ENCODE measurements at places on chromosomes 11 and 22.
A peak's percentile ranks its signal among the peaks of the same experiment; 100 is the strongest.

DNA sequence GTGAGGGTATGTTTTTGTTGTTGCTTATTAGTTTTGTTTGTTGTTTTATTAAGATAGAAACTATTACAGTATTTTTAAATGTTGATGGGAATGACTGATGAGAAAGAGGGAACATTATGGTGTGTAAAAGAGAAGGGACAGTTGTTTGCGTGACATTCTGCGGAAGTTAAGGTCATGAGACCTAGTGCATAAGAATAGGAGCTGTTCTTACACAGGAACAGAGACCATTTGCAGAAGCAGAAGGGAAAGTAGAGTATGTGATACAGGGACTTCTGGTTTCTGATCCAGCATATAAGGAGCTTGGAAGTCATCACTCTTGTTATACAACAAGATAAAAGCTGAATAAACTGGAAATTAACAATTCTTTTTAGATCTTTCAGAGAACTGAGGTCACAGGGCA lies 299.2 kb upstream of the API5 start:
- no peak for DNase-seq

DNA sequence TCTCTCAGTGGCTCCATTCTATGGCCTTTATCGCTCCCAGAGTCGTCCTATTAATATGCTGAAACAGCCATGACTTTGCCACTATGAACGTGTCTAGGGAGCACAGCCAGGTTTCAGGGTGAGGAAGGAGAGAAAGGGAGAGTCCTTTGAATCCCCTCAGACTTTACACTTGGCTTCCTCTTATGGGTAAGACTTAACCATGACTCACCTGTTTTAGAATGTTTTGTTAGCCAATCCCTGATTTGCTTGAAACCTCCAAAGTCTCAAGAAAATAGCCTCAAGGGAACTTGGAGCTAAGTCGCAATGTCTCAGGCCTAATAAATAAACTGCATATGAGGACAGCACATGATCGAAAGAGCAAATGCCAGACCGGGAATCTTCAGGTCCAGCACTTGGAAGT lies 131.2 kb upstream of the RCN1 start:
- no peak for DNase-seq

DNA sequence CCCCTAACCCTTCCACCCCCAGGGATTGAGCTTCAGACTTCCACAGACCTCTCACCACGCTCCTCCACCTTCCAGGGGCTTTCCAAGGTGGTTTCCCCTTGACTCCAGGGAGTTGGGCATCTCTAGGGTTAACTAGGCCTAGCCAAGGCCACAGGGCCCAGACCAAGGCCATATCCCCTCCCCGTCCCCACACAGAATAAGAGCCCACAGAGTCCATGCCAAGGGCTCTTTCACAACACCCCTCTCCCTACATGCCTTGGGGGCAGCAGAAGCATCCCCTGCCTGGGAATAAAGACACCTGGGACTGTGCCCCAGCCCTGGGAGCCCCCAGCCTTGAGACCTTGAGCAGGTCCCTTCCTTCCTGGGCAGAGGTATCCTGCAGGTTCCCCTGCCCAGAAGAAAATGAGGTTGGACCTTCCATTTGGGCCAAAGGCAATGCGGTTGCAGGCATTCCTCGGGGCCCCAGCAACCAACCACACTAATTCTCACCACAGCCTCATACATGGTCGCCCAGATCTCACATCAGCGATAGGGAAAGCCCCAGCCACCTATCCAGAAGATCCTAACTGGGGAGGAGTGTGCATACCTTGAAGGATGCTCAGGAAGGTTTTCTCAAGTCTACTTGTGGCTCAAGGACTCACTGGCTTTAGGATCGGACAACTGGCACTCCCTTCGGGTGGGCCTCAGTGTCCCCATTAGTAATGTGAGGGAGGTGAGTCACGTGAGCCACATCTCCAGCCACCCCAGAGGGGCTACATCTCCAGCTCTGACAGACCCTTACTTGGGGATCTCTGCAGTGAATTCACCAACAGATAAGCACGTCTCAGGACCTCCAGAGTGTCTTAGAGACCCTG lies 1.7 kb downstream of the GDPD5 start:
- no peak for DNase-seq

DNA sequence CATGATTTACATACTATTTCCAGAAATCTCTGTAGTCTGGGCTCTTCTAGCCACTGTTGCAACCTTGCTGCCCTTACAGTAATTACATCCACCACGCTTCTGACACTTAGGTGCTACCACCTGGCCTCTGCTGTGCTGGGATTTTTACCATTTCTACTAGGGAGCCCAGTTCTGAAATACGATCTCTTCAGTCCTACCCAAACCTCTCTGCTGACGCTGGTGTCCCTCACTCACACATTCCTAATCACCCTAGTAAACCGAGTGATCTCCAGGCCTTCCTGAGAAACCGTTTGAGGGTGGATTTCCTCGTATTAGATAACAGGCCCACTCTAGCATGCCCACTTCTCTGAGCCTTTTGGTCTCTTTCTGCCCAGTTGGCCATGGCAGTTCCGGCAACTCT lies 588.9 kb upstream of the CADM1 start:
- DNase-seq, result no peak

DNA sequence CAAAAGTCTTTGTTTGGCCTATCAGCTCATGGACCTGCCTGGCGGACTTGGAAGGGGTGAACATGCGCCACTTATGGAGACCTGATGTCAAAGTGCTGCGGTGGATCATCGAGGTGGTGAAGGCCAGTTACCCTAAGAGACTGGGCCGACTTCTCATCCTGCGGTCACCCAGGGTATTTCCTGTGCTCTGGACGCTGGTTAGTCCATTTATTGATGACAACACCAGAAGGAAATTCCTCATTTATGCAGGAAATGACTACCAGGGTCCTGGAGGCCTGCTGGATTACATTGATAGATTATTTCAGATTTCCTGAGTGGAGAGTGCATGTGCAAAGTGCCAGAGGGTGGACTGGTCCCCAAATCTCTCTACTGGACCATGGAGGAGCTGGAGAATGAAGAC lies 17.9 kb downstream of the ALKBH3 start:
- no peak for DNase-seq

DNA sequence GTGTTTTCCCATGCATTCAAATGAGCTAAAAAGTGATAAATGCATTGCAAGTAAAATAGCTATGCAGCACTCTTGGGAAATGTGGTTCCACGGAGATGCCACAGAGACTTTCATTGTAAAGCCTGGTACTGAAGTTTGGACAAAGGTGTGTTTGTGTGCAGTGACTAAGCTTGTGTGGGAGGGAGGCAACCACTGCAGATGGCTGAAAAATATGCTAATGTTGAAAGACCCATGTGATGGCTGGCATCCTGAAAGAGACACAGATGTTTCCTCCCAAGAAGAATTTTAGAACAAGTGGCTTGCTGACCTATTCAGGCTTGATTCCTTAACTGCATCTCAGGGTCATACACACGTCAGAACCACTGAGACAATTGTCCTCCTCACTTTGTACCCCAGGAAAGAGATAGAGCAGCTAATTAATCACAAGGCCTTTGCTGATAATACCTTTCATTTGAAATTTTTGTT lies 73.8 kb downstream of the FAM76B start:
- no peak for DNase-seq

GRCh38 chr11:28939381-28939780 lies 831.2 kb downstream of the METTL15 start:
- DNase-seq, result no peak

DNA sequence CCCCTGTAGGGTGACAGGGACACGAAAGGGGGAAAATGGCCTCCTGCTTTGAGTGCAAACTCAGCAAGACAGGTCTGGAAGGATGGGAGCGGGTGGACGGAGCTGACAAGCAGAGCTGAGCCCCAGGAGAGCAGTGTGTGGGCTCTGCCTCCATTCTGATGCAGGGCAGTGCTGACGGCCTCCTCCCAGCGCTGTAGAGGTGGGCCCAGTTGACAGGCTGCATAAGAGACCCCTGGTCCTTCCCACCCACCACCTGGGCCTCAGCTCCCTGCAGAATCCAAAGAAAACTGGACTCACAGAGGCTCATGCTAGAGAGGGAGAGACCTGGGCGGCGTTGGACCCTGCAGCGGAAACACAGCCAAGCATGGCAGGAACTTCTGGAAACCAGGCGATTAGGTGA lies 1113.4 kb downstream of the BRD1 start:
- DNase-seq, result no peak

GRCh38 chr11:37370817-37371216 lies 772.8 kb upstream of the RAG2 start:
- no peak for DNase-seq

- no peak for DNase-seq
Observed at GRCh38 chr11:120306519-120307242, 18.4 kb upstream of the TLCD5 start.

DNA sequence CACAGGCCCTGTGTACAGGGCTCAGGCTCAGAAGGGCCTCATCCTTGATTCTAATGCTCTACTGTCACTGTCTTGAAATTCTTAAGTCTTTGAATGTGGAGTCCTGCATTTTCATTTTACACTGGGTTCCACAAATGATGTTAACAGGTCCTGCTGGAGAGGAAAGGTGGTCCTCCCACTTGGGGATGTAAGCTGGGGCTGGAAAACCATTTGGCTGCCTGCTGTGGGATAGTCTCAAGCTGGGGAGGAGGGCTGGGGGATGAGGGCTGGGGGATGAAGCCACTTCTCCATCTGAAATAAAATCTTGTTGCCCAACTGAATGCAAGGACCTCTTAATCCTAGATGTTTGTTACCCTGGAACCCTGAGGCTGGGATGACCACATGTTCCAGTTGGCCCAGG lies 423.0 kb downstream of the TENM4 start:
- no peak for DNase-seq

GRCh38 chr11:83727251-83727650 lies 441.1 kb upstream of the CCDC90B start:
- no peak for DNase-seq

GRCh38 chr22:24587948-24588347 lies 4.9 kb downstream of the LRRC75B start:
- DNase-seq, result no peak

GRCh38 chr11:66841861-66842260 lies 1.4 kb upstream of the RCE1 start:
- DNase-seq, result no peak

DNA sequence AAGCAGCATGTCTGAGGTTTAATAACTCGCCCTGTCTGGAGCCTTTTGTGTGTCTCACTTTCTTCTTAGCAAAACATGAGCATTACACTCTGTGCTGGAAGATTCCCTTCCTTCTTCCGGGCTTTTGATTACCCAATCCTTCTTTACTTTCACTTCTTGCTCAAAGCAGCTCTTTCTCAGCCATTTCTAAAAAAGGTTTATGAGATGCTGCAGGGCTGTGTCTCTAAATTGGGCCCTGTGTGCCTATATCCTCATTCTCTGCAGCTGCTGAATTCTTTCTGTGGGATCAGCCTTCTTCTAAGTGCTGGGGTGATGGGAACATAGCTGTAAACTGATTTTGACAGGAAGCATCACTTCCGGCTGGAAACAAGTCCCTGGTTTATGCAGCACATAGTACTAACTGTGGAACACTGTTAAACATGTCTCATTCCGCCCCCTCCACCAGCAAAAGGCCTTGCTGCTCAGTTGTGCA lies 71.8 kb downstream of the PIWIL4 start:
- peak; percentile 9 for DNase-seq

- DNase-seq, result no peak
Observed at GRCh38 chr11:122804796-122805195, 33.5 kb upstream of the CRTAM start.

GRCh38 chr22:32617903-32618302 lies 143.3 kb downstream of the FBXO7 start:
- no peak for DNase-seq

DNA sequence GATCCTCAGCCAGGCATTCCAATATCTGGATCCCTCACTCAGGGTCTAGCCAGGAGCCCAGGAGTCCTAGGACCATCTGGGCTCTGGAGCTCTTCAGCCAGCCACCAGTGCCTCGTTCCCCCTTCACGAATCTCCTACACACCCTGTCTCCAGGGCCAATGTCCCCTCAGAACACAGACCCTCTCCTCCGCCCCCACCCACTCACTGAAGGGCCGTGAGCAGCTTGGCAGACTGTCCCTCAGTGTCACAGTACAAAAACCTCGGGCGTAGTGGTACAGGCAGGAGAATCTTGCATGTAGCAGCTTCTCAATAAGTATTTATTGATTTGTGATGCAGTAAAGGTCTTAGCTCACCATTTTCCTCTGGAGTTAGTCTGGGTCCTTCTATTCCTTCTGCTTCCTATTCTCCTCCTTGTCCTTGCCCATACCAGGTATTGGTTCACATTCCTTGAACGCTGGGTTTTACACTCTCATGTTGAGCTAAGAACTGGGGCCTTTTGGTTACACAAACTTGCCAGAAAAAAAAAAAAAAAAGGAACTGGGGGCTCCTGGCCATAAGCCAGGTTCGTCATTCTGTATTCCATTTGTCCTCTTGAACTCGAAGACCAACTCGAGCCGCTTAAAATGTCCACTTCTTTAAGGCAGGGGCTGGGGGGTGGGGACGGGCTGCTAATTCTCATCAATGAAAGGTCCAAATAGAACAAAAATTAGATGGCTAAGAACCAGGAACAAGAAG lies 2.3 kb downstream of the CXCR5 start:
- DNase-seq, result no peak

DNA sequence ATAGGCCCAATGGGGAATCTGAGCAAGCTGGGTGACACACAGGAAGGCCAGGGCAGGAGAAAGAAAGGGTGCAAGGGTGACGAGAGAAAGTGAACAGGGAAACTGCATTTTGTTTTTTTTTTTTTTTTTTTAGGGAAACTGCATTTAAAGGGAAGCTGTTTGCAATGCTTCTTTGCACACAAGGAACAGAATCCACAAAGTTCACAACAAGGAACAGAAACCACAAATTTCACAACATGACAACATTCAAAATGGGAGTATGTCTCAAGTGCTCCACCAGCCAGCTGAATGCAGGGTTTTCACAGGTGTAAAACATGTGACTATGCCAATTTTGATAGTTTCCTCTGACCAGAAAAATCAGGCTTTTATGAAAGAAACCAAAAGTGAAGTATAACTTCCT lies 6.8 kb upstream of the PLAAT3 start:
- DNase-seq, result no peak

- DNase-seq, result no peak
Observed at GRCh38 chr11:88379130-88379529, 41.6 kb upstream of the CTSC start.

DNA sequence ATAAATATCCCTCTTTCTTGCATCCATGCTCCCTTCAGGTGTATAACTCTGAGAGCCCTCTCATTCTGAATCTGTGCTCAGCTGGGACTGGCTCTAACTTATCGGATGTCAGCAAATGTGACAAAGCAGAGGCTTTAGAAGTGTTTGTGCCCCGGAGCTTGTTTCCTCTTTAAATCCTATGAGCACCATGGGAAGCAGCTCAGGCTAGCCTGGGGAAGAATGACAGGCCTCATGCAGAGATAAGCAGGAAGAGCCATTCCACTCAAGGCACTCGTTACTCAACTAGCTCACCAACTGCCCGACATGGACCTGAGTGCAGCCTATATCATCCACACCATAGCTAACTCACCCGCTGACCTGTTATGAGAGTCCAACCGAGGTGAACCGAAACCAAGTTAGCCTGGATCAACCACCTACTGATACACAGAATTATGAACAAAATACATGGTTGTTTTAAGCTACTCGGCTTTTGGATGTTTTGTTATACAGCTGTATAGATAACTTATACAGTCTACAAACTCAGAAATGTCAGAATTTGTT lies 990.7 kb downstream of the NTM start:
- DNase-seq, result no peak

- DNase-seq, result no peak
Observed at GRCh38 chr11:75454987-75455386, 22.0 kb upstream of the KLHL35 start.

Data from naive thymus-derived CD4-positive, alpha-beta T cell (primary cell).